ENCODE measurements at places on chromosomes 13 and 19.
A peak's percentile ranks its signal among the peaks of the same experiment; 100 is the strongest.

DNA sequence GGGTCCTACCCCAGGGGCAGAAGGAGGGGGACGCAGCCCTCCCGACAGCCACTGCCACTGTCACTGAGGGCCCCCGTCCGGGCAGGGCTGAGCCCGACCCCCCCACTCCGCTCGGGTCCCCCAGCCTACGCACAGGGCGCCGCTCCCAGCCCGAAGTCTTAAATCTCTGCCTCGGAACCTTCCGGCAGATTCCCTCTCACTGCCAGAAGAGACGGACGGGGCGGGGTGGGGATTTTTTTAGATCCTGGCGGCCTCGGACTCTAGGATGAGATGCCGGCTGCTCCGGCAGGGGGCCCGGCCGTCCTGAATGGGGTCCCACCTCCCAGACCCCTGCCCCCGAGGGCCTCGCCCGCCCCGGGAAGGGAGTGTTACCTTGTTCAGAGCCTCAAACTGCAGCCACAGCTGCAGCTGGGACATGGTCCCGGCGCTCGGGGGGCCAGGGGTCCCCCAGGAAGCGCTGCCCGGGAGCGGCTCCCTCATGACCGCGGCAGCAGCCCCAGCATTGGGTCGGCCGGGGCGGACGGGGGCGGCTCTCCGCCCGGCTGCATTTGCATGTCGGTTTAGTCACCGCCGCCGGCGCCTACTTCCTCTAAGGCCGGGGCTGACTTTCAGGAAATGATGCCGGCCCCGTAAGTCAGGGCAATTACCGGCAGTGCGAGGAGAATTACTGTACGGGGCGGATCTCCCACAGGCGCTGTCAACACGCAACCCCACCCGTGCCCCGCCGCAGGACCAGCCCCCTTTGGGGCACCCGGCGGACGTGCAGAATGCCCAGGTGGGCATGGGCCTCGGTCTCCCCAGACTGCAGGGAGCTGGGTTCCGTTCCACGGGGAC, 28.1 kb downstream of the GPX4 start:
- DNase-seq, result no peak

- no peak for DNase-seq
These were observed 641 bp upstream of the SOX21 start for GRCh38 chr13:94712812-94713560.

DNA sequence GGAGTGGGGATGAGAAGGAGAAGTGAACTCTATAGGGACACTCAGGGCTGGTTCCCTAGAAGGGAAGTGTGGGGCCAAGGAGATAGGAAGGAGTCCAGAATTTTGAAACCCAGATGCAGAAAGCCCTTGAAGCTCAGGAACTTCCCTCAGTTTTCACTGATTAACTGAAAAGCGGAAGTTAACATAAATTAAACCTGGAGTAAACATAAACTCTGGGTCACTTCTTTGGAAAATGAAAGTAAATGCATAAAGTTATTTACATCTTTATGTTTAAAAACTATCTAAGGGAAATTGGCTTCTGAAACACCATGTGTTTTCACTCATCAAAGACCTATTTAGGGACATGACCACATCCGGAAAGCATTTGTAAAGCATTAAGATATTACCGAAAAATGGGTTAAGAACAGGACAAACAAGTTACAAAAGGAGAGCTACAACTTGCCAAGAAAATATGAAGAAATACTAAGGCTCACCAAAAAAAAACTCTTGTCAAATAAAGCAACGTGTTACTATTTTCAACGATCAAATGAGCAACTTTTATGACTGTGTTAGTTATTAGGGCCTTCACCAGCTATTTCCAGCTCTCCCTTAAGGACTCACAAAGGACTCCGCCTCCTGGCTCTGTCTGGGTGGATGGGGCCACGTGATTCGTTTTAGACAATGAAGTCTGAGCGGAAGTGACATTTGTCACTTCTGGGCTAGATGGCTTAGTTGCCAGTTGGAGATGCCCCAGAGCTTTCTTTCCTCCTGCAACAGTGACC, 439.1 kb upstream of the ZNF507 start:
- no peak for DNase-seq

- DNase-seq, result no peak
These were observed 462.5 kb downstream of the KLF5 start for GRCh38 chr13:73521290-73521624.

DNA sequence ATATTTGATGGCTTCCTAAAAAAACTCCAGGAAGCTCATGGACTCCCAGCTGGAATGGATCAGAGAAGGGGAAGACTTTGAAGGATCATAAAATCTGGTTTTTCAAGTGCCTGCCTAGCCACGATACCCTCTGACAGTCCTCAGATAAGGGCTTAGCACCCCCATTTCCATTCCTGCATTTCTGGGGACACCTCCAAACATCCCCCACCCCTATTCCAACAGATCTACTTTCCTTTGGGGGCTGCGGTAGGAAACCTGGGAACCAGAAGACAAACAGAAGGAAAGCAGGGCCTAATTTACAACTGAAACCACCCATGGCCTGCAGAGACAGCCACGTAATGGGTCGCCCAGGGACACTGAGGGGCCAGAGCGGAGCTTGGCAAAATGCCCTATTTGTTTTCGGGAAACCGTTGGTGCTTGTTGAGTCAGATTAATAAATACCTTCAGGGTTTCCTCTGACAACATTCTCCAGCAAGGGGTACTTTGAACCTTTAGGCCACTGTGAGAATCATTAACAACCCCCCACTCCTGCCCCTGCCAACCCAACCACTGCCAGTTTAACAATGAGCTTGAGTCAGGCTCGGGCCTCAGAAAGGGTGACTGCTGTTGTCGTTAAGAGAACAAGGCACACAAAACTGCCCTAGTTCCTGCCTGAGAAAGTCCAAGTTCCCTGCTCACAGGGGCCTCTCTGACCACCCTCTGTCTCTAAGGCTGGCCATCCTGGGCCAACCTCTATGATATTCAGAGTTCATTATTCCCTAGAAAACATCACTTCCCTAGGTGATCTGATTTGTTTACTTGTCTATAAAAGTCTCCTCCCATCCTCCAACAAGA, 23.5 kb downstream of the RHPN2 start:
- DNase-seq, result peak; percentile 74

GRCh38 chr13:44243198-44243857, 130.3 kb upstream of the SERP2 start:
- DNase-seq, result peak; percentile 75

DNA sequence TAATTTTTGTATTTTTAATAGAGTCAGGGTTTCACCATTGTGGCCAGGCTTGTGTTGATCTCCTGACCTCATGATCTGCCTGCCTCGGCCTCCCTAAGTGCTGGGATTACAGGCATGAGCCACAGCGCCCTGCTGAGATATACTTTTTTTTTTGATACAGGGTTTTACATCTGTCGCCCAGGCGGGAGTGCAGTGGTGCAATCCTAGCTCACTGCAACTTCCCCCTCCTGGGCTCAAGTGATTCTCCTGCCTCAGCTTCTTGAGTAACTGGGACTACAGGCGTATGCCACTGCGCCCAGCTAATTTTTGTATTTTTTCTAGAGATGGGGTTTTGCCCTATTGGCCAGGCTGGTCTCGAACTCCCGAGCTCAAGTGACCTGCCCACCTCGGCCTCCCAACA, 2.0 kb downstream of the COLGALT1 start:
- no peak for DNase-seq

- no peak for DNase-seq
These were observed 1036.5 kb downstream of the SLITRK5 start for GRCh38 chr13:88707646-88708045.

- DNase-seq, result no peak
These were observed 1246.5 kb downstream of the UQCRFS1 start for GRCh38 chr19:27966390-27966816.

GRCh38 chr19:1311543-1312091, 25.9 kb downstream of the EFNA2 start:
- no peak for DNase-seq

DNA sequence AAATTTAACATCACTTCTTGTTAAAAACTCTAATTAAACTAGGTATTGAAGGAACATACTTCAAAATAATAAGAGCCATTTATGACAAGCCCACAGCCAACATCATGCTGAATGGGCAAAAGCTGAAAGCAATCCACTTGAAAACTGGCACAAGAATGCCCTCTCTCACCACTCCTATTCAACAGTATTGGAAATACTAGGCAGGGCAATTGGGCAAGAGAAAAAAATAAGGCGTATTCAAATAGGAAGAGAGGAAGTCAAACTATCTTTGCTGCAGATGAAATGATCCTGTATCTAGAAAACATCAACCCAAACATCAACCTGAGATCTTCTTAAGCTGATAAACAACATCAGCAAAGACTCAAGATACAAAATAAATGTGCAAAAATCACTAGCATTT, 15.6 kb upstream of the LILRB1 start:
- DNase-seq, result no peak

DNA sequence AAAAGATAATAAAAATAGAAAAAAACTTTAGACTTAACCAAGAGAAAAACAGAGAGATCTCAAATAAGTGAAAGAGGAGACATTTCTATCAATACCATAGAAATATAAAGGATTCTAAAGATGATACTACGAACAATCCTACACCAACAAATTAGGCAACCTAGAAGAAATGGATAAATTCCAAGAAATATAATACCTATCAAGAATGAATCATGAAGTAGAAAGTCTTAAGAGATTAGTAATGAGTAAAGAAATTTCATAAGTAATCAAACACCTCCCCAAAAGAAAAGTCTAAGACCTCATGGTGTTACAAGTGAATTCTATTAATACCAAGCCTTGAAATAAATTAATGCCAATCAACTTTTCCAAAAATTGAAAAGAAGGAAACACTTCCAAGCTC, 1584.5 kb upstream of the MIR17HG start:
- DNase-seq, result no peak

DNA sequence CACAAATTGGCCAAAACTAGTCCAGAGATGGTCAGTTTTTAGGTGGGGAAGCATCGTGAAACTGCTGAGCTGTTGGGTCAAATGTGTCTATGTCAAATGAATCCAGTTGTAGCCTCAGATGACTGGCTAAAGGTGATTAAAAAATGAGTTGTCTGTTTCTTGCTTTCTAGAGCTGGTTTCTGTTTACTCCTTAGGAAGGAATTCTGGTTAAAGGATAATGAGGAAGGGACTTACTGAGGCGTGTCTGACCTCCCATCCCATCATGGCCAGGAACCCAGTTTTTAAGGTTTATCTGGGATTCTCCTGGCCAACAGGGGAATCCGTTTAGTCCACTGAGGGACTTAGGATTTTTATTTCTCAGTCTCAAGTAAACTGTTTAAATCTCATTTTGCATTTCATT, 256.5 kb downstream of the UQCRFS1 start:
- DNase-seq, result no peak

GRCh38 chr19:11375143-11375948, 880 bp downstream of the SWSAP1 start:
- DNase-seq, result no peak

GRCh38 chr13:97005625-97006262, 11.5 kb upstream of the OXGR1 start:
- no peak for DNase-seq

DNA sequence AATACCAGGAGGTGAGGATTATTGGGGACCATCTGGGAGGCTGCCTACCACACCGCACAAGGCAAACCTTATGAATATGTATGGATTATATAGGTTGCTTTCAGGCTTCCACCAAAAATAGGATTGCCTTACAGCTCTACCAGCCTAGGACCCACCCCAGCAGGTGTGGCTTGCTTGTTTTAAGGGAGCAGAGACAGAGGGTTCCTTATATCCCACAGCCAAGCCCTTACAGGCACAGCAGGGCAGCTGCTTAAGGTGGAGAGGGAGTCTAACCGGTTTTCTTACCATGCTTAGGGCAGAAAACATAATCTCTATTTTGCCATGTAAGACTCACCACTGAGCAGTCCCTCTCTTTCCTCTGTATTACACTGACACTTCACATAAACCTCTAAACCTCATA, 16.1 kb upstream of the TTYH1 start:
- DNase-seq, result no peak

DNA sequence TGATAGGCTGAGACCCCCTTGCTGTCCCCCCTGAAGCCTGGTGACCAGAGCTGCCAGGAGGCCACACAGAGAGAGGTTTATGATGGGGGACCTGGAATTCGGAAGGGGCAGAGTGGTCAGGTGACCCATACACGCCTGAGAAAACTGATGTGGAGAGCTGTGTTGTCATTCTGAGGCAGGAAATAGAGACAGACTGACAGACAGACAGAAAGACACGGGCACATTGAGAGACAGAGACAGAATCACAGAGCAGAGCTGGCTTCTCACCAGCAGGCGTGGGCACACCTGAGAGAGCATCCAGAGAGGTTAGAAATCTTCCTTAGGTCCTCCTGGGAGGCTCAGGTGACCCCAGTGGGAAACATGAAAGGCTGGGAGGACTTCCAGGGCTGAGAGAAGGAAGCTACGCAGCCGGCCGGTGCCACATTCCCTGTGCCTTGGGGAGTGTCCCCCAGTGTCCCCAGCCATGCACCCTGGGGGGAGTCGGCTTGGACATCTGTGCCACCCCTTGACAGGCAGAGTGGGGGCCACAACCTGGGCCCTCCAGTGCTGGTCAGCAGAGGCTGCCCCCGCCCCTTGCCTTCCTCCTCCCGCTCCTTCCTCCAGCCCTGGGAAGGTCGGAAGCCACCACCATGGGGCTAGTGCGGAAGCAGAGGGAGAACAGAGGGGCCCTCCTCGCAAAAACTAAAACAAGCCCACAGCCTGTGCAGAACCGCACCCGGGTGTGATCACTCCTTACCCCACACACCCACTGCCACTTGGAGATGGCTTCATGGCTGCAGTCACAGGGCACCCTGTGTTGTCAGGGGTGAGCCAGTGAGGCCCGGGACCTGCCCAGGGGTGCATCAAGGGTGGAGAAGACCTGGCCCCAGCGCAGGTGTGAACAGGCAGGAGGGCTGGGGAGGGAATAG, 2.2 kb downstream of the FFAR1 start:
- peak; percentile 26 for DNase-seq
